Stimulated activated CD4-positive, alpha-beta T cell treated with anti-CD3 and anti-CD28 coated beads, TNF-alpha, amount 100 ng/mL, for 4 hours (primary cell): ENCODE measurements at places on chromosomes 12 and 14.

DNA sequence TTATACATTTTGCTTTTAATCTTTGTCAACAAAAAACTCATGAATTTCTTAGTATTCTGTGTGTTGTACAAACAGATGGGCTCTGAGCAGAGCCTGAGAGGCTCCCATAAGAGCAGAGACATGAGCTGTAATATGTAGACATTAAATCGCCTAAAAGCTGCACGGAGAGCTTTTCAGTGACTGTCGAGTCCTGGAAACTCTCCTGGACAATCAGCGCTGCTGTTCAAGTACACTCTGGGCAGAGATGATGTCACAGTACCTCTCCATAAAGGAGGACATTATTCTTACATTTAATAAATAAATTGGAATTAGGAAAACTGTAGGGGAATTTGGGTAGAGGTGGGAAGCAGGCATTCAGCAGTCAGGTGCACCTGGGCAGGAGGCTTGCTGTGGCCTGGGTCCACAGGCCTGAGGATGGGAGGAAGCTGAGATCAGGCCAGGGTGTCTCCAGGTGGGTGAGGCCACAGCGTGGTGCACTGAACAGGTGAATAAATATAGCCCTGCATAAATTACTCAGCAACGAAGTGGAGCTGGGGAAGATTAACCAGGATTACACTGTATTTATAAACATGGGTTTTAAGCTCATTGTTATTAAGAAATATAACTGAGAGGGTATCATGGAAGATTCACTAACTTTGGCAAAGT, 13.3 kb upstream of the TCL1A start:
- DNase-seq = no peak

GRCh38 chr12:25322351-25322750, 71.6 kb upstream of the KRAS start:
- DNase-seq = no peak

DNA sequence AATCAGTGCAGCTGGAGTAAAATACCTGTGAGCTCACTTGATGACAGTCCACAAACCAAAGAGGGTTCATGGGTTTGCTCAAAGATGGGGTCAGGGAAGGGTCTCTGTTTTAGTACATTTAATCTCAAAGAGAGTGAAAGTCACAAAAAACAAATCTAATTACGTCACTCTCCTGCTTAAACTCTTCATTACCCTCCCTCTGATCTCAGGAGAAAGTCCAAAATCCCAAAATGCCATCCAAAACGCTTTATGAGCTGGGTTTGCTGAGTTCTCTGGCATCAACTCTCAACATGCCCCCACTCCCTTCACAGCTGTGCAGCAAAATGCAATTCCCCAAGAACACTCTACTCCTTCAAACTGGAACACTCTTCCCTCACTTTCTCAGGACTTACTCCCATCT, 40.4 kb upstream of the LGR5 start:
- no peak for DNase-seq

- no peak for DNase-seq
Measured at GRCh38 chr12:9041321-9041720, 52.0 kb downstream of the KLRG1 start.
